ENCODE measurements at places on chromosomes 2 and 18.

GRCh38 chr2:147824620-147825019 lies 20.2 kb upstream of the ACVR2A start:
- no peak for DNase-seq

DNA sequence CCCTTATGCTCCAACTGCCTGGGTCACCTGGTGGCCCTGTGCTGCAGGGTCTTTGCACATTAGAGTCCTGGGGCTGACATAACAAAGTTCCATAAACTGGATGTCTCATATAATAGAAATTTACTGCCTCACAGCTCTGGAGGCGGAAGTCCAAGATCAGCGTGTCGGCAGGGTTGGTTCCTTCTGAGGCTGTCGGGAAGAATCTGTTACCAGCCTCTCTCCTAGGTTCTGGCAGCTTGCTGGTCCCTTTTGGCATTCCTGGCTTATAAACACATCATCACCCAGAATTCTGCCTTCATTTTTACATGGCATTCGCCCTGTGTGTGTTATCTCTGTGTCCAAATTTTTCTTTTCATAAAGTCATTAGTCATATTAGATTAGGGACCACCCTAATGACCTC lies 170.5 kb downstream of the NDUFA10 start:
- DNase-seq, result no peak

DNA sequence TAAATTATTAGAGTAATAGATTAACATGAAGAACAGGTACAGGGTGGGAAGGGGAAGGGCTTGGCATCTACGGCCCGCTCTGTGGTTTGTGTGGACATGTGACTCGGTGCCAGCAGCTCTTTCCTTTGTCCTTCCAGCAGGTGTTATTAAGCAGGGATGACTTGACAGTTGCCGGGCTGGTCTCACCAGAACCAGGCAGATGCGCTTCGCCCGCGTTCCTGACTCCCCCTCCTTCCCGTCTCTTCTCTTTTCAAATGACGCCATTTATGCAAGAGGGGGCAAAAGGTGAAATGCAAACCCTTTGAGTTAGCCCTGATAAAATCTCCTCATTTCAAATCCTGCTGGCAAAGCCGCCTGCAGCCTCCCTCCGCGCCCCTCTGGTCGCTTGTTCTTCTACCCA lies 38.9 kb upstream of the MGAT4A start:
- no peak for DNase-seq

- no peak for DNase-seq
Measured at GRCh38 chr2:118634876-118635275, 212.6 kb downstream of the EN1 start.

- no peak for DNase-seq
Measured at GRCh38 chr2:46010925-46011490, 286.2 kb upstream of the EPAS1 start.

DNA sequence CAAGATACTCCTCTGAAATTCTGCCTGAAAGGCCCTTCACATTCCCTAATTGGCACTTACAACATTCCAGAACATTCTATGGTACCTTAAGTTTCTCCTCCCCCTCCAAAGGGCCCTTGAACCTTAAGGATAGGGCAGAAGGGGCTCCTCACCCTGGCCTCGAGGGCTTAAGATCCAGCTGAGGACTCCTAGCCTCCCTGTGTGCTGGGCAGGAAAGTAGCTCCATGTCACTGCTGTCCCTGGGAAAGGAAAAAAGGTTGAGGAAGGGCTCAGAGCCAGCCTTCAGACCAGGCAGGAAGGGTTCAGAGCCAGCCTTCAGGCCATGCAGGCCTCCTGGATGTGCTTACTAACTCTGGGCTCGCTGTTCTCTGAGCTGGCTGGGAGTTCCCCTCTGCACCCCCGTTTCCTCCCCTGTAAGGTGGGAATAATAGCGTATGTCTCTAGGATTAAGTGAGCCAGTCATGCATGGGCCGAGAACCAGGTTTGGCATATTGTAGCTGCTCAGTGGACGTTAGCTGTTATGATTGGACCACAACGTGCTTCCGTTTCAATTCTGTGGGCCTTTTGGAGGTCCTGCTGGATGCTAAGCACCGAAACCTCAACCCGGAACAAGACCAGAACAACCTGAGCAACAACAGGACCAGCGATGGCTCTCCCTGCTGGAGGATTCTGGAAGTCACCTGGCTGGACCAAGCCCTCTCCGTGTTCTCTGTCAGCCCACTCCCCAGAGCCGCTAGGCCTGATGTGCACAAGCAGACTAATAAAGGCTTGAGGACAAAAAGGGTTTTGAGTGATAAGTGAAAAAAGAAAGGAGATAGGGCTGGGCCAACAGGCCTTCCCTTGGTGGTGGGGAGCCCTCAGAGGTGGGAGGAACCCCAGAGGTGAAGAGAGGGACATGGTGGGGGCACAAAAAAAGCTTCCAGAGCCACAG lies 1.0 kb upstream of the B3GNT7 start:
- DNase-seq, result no peak

DNA sequence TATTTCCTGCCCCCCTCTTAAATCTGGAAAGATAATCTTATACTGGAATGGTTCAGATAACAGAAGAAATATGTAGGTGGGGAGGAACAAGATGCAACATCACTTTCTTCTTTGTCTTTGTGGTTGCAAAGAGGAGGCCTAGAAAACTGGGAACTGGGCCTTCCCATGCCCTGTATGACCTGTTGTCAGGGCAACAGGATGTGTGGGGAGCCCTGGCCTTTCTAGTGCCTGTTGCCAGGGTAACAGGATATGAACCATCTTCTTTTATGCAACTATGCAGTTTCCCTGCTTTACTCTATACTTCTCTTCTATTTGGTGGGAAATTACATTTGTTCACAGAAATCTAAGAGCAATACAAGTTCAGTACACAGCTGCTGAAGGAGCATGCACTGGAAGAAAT lies 79.8 kb upstream of the PDE1A start:
- DNase-seq, result no peak

GRCh38 chr2:193303464-193303863 lies 1108.7 kb upstream of the TMEFF2 start:
- DNase-seq, result no peak

DNA sequence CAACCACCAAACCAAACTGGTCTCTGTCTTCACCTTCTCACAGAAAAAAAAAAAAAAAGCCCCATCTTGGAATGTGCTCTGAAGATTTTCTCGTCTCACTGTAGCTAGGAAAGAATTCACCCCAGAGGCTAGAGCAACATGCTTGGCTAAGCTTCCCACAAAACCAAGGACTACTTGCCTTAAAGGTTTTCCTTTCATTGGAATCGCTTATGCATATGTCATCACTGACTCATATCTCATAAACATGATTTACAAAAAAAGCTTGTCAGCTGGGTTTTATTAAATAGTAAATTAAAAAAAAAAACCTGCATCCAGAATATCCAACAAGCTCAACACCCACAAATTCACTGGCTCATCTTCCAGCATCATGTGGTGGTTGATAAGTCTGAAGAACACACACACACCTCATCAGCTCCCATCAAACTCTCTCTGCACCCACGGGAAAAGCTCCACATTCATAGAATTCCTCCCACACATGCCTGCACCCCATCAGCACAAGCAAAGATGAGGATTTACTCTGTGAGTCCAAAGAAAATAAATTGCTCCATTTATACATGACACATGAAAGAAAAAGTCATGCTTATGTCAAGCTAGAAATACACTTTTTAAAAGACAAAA lies 182.0 kb upstream of the TRIB2 start:
- DNase-seq, result peak; percentile 91

DNA sequence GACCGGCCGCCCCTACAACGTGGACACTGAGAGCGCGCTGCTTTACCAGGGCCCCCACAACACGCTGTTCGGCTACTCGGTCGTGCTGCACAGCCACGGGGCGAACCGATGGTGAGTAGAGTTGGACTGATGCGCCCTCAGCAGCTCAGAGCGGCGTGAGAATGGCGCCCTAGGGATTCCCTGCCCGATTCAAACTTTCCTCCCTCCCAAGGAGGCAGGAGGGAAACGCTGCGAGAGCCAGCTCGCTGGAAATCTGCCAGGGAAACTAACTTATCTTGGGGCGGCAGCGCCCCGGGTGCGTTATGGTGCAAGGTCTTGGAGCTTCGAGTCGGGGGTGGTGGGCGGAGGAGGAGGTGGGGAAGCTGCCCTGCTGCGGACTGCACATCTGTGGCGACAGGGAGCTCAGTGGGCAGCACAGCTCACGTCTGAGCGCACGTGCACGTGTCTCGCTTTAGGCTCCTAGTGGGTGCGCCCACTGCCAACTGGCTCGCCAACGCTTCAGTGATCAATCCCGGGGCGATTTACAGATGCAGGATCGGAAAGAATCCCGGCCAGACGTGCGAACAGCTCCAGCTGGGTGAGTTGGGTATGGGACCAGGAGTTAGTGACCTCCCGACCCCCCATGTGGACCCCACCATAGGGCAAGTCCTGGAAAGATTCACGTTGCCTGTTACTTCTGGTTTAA lies 697 bp downstream of the ITGA4 start:
- no peak for DNase-seq

DNA sequence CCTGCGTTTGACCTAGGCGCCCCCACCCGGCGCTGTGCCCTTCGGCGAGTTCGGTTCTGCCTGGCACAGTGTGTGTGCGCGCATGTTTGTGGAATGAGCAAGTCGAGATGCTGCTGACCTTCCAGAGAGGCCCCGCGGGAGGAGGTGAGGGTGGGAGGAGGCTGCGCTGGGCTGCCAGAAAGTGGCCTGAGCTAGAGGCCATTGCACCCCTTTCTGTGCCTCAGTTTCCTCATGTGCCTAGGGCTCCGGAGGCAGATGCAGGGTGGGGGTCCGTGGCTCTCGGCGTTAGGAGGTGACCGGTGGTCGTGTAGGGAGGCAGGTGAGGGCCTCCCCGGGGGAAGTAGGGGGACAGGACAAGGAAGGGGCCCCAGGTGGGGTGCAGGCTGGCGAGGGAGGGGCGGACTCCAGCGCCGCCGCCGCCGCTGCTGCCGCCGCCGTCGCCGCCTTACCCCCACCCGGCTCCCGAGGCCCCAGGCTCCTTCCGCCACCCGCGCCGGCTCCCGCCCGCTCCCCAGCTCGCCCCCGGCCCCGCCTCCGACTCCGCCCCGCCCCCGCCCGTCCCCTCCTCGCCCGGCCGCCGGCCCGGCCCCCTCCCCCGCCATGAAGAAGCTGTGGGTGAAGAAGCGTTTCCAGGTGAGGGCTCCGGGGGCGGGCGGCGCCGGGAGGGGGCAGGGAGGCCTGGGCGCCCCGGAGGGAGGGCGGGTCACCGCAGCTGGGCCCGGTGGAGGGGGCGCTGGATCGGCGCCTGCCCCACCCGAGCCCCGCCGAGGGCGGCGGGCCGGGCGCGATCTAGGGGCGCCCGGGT lies 7.0 kb downstream of the SPEG start:
- no peak for DNase-seq

DNA sequence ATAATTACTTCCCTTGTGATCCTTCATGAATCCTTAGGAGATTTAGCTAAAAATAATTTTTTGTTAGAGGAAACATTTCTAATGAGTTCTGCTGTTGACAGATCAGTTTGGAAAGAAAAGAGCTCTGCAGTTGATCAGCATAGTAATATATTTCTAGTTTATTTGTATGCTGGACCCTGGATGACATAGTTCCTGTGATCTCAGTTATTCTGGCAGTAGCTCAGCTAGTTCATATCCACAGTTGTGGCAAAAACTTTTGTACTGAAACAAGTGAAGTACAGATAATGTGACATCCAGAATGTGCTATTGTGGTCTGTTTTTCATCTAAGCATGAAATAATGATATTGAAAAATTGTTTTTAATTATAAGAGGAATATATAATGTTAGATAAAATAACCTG lies 33.7 kb downstream of the ABI2 start:
- DNase-seq, result peak; percentile 15

DNA sequence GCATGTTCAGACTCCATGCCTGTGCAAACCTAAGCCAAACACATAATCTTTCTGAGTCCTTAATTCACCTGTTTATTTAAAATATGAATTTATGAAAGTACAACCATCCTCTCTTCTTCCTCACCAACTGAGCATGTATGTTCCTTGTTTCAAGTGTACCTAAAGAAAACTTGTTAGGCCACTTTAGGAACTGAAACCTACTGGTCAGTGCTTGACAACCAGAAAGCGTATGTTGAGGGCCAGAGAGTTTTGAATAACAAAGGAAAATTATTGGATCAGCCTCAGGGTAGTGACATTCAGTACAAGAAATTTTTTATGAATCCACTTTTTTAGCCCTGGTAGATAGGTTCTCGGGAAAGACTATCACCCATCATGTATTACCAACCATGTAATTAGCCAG lies 847.6 kb upstream of the CELF4 start:
- no peak for DNase-seq

DNA sequence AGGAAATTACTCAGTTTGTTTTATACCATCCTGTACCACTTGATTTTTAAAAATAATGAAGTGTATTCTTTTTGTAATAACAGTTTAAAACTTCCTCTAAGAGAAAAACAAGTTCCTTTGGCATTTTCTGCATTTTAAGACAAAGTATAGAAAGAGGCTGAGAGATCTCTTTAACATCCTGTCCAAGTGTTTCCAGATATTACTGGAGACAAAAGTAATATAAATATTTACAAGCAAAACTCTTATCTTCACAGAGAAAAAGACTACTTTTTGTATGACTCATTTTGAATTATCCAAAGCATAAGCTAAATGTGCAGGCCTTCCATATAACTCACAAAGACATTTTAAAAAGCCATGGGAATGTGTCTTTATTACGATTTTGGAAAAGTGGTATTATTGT lies 221.1 kb downstream of the RDH14 start:
- DNase-seq, result no peak

GRCh38 chr2:150526827-150527226 lies 39.4 kb upstream of the RND3 start:
- peak; percentile 50 for DNase-seq

- peak; percentile 62 for DNase-seq
Measured at GRCh38 chr18:48955830-48956261, 5.1 kb upstream of the SMAD7 start.

GRCh38 chr2:178282075-178282815 lies 87.9 kb downstream of the OSBPL6 start:
- DNase-seq, result no peak

- no peak for DNase-seq
Measured at GRCh38 chr2:236662231-236663185, 92.9 kb downstream of the ACKR3 start.

DNA sequence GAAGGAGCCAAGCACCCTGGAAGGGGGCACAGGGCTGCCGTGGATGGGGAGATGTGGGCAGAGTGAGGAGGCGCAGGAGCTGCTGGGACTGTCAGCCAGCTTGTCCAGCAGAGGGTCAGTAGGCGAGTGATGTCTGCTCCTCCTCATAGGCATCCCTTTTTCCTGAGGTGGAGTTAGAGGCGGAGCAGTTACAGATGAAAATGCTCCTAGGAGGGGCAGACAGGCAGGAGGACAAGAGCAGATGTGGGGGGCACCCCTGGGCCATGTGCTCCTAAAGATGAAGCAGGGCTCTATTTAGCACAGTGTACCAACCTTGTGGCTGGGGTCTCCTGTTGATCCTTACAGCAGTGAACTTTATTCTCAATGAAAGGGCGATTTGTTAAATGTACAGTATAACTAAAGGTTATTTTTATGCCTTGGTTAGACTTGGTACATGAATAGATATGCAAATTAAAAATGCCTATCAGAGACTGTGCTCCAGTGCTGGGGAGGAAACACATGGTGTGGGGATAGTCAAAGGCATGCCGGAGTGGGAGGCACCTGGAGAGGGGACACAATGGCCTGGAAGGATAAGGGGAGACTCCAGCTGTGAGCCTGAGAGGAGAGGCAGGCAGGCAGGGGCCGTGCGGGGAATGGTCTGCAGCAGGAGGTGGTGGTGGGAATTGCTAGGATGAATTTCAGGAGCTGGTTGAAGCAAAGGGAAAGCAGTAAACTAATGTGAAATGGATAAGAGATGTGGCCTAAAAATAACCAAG lies 175.3 kb downstream of the CLIP4 start:
- no peak for DNase-seq

Measured in skin of body (tissue), 3 donors.